ENCODE measurements at places on chromosomes 11 and 22.

GRCh38 chr11:123544631-123545375, 109.6 kb downstream of the SCN3B start:
- DNase-seq, result no peak

GRCh38 chr11:74070723-74071492, 62.0 kb upstream of the UCP3 start:
- DNase-seq, result no peak

- no peak for DNase-seq
These were observed 18.5 kb upstream of the B4GALNT4 start for GRCh38 chr11:350723-351255.

- DNase-seq, result no peak
These were observed 2.4 kb downstream of the RRP8 start for GRCh38 chr11:6601041-6601461.

DNA sequence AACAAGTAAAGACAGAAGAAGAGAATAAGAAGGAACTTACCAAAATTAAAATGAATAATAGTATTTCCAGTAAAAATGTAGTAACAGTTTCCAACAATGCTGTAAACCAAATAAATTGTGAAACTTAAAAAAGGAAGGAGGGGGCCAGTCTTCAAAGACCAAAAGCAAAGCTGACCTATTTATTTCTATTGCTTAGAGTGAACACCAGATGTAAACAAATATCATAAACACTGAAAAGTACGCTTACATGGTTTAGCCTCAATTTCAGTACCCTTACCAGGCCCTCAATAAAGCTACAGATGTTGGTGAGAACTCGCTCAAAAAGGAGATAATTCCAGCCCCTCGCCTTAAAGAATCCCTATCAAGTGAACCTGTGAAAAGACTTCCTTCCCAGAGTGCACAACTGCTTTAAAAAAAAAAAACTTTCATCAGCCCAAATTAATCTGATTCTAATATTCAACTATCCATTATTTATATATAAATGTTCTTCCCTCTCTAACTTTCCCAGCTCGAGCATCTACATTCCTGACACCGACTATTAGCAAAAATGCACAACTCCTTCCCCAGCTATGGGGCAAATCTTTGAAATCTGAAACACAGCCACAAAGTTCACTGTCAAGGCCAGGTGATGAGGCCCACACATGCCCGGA, 2.4 kb downstream of the PHF21A start:
- DNase-seq, result no peak

DNA sequence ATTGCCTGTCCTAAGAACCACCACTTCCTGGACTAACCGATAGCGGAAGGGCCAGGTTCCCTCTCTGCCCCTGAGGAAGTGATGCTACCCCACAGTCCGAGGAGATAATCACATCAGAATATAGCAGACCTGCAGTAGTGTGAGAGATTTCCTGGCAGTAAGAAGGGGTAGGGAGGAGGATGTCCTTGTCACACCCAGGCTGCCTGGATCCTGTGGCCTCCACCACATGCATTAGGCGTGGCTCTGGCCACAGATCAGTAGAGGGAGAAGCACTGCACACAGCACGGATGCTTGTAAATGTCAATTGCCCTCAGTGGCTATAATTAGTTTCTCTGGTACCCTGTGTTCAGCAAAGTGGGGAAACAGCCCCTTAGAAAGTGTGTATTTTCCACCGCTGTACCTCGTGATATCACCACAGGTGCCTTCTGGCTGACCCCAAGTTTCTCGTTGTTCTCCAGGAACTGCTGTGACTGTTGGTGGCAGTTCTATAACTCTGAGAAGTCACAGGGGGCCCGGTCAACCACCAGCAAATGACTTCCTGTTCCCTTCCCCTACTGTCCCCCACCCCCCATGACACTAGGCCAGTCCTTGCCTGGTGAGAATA, 61.8 kb downstream of the UBASH3B start:
- DNase-seq, result peak; percentile 67

- DNase-seq, result no peak
These were observed 93.3 kb downstream of the RCN1 start for GRCh38 chr11:32184041-32184722.

- DNase-seq, result no peak
These were observed 68.6 kb upstream of the SORL1-AS1 start for GRCh38 chr11:121521145-121522042.

DNA sequence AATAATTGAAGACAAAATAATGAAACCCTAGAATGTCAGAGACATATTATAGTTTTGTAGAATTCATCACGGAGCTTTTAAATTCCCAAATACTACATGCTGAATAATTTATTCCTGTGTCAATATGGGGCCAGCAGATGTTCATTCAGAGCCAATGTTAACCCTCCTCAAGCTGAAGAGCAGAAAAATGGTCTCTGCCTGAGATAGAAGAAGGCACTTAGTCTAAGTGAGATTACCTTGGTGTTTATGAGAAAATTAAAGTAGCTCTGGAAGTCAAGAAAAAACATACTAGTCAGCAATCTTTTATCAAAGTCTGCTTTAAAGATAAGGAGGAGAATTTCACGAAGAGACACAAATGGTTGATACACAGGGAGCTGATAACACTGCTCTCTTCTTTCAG, 328.2 kb downstream of the TTC28 start:
- DNase-seq, result no peak

GRCh38 chr11:124467381-124467927, 22.0 kb upstream of the OR8B8 start:
- DNase-seq, result no peak

- DNase-seq, result no peak
These were observed 121.6 kb downstream of the KCNQ1 start for GRCh38 chr11:2566223-2567025.

GRCh38 chr11:75795276-75796090, 19.5 kb upstream of the UVRAG start:
- DNase-seq, result no peak

GRCh38 chr22:46082633-46083032, 67.7 kb upstream of the PPARA start:
- no peak for DNase-seq

DNA sequence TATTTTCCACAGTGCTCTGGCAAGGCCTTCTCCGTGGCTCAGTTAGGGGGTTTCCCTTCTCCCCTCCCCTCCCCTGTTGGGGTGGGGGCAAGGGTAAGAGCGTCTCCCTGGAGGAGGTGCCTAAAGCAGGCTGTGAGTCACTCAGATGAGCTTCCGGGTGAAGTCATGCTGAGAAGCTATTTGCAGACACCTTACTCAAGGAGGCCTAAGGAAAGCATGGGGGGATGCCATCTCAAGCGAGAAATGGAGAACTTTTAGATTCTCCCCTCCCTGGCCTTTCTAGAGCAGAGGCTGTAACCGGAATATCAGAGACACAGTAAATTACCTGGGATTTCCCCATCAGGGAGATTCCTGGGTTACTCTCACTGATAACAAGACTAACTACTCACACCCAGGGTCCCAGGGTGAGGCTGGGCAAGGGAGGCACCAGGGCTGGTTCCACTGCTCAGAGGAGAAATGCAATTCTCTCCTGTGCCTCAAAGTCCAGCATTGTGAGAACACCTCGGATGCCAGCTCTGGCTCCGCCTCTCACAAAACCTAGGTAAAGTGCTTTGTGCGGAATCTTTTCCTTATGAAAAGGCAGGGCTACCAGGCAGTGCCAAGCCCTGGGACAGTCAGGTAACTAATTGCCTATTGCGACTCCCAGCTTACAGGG, 123.6 kb downstream of the ABTB2 start:
- DNase-seq, result peak; percentile 42

DNA sequence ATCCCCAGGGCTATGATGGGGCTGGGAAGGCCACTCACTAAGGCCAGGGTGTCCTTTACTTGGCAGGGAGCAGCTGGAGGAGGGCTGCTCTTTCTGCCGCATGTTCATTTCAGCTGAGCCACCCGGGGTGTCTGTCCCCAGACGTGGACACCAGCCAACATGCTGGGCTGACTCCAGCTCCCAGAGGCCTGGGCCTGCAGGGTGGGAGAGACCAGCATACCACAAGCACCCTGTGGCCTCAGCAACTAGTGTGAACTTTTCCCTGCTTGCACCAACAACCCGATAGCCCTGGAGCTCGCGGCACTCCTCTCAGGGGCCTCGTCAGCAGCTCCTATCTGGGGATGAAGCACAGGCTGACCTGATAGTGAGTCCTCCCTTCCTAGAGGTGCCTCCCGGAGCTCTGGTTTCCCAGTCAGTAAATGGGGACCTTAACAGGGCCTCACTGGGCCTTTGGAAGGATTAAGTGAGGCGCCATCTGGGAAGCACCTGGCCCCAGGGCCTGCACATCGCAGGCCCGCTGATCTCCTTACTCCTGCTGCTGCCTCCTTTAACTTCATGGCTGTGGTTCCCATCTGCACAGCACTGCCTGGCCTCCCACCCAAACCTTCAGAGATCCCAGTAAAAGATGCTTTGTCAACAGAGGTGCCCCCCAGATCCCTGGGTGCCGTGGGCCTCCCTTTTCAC, 83.4 kb downstream of the GALNT18 start:
- no peak for DNase-seq

GRCh38 chr11:22263613-22264012, 70.7 kb downstream of the ANO5 start:
- DNase-seq, result no peak

- DNase-seq, result no peak
These were observed 83.8 kb upstream of the ATXN10 start for GRCh38 chr22:45587638-45588505.

DNA sequence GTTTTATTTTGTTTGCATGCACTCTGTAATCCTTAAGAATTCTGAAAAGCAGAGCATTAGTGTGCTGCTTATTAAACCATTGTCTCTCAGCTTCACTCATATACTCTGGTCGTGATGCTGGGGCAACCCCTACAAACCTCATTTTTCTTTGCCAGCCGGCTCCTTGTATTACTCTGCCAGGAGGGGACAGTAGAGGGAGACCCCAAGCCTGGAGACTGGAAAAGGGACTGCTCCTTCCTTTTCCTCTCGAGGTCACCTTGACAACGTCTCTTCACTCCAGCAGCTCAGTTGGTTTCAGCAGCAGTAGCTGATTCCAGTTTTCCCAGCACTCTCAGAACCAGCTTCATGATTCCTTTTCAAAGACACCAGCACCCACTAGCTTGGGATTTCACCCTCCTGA, 2.8 kb upstream of the JHY start:
- DNase-seq, result no peak

DNA sequence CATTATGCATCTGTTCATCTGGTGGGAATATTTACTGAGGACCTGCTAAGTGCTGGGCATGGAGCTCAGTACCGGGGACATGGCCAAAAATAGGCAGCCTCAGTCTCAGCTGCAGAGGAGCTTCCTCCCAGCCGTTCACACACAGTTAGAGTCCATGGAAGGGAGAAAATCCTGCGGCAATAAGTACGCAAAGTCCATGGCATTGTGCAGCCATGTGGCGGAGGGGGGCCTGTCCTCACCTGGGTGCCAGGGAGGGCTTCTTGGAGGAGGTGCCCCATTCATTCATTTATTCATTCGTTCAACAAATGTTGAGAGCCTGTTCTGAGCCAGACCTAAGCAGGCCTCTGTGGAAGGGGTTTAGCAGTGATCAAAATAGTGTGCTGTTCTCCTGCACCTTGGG, 59.3 kb upstream of the ANO1 start:
- no peak for DNase-seq

DNA sequence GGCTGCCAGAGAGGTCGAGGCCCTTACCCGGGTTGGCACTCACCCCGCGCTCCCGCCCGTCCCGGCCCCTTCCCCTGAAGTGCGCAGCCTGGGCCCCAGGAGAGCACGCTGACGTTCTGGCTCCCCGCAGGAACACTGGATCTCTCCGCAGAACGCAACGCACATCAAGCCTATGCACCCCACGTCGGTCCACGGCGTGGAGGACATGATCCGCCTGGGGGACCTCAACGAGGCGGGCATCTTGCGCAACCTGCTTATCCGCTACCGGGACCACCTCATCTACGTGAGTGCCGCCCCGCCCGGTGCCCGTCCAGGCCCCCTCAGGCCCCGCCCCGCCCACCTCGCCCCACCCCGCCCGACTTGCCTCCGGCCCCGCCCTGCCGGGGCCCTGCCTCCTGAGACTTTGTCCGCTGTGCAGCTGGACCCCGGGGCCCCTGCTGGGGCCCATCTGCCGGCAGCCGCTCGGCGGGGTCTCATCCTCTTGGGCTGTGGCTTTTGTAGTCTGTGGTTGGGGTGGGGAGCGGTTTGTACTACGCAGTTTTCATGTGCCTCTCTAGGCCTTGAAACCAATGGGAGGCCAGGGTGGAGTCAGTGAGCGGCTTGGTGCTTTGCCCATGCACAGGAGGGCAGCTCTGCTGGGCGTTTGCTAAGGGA, 19.7 kb downstream of the MYO7A start:
- DNase-seq, result no peak

- DNase-seq, result no peak
These were observed 19.5 kb downstream of the IL17REL start for GRCh38 chr22:49992921-49993648.

- no peak for DNase-seq
These were observed 87.8 kb upstream of the SHANK2 start for GRCh38 chr11:71340086-71340606.

- DNase-seq, result no peak
These were observed 418.2 kb downstream of the SOX6 start for GRCh38 chr11:15938121-15938611.

GRCh38 chr11:129451524-129451923, 75.9 kb downstream of the BARX2 start:
- no peak for DNase-seq

DNA sequence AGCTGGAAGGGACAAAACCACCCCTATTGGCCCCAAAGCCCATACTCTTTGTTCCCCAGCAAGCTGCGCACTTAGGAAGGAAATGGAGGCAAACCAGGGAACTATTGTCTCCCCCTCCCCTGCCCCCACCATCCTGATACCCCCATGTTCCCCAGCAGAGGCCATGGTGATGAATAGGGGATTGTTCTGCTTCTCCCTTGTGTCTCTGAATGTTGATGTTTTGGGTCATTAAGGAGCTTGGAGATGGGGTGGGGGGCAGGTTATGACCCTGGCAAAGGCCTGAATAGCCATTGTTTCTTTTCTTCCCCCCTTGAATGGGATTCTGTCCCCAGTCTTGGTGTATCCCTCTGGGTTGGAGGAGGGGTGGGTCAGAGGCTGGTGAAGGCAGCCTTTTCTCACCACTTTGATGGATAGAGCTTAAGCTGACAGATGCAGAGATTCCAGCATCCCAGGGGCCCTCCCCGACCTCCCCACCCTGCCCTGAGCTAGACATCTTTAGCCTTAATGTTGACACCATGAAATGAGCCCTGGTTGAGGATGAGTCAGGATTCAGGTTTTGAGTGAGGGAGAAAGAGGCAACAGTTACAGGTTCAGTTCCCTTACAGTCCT, 8.3 kb downstream of the DTX4 start:
- DNase-seq, result no peak

DNA sequence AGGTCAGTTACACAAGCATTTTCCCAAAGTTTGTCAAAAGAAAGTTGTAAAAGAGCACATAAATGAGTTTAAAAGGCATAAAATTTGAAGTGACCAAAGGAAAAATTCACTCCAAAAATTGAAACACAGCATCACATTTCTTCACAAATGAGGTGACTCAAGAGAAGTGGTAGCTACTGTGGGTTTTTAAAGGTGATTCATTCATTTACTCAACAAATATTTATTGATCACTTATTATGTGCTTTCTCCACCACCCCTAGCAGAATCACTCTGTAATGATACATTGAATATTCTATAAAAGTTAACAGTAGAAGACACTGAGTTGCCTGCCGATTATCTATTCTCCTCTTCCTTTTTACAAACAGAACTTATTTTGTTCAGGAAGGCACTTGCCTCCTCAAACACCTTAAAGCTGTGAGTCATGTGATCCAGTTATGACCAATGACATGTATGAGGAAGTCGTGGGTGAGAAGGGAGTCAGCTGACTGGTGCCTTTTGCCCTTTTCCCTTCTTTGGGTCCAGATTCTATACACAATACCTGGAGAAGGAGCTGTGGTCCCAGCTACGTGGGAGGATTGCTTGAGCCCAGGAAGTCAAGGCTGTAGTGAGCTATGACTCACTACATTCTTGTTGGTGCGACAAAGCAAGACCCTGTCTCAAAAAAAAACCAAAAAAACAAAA, 67.7 kb upstream of the CLNS1A start:
- no peak for DNase-seq

Measured in bone marrow (tissue), 2 donors.